ENCODE measurements at places on chromosomes 12 and 14.

DNA sequence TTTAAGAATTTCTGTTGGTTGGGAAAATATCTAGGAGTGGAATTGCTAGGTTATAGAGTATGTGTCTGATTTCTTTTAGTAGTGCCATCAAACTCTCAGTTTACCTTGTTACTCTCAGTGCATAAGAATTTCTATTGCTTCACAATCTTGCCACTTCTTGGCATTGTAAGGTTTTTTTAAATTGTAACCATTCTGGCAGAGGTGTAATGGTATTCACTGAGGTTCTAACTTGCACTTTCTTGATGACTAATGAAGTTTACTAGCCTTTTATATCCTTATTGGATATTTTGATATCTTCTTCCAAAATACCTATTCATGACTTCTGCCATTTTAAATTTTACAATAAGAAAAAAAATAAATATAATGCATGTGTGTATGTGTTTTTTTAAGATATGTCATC, 478.0 kb downstream of the NAV3 start:
- no peak for DNase-seq

DNA sequence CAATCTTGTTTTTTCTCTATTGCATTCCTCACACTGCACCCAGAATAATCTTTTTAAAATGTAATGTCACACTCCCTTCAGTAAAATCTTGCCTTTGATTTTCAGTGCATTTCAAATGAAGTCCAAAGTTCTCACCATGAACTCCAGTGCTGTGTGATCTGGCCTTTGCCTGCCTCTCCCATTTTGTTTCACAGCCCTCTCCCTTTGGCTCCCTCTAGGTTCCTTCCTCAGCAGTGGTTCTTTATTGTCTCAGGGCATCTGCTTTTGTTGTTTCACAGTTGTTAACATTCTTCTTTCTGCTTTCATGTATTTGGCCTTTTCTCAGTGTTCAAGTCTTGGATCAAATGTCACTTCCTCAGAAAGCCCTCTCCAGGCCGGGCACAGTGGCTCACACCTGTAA, 84.5 kb upstream of the AMN1 start:
- DNase-seq, result no peak

DNA sequence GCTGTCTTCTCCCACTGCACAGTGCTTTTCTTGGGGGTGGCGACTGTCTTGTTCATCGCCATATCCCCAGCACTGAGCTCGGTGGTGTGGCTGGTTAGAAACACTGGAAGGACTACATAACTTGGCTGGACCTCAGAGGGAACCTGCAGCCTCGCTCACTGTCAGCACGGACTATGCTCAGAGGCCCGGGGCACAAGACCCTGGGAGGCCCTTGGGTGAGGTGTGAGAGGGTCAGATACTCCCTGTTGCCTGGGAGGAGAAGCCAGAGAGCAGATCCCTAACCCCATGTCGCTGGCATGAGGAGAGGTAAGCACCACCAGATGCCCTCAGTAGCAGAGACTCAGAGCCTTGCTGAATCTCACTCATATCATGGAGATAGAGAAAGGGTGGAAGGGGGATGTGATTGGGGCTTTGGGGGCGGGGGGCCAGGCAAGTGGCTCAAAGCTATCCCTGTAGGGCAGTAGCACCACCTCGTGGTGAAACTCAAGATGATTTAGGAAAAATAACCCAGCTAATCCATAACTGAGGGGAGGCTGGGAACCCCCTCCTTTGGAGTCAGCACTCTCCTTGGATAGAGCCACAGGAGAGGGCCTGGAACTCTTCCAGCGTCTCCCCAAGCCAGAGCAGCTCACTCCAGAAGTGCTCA, 18.7 kb upstream of the HDAC7 start:
- peak; percentile 55 for DNase-seq

GRCh38 chr14:40312296-40312695, 880.1 kb upstream of the FBXO33 start:
- DNase-seq, result no peak

GRCh38 chr14:52563120-52563519, 10.5 kb downstream of the GPR137C start:
- DNase-seq, result no peak

GRCh38 chr14:66072190-66073084, 413.7 kb upstream of the CCDC196 start:
- DNase-seq, result no peak

- DNase-seq, result no peak
Observed at GRCh38 chr12:99111600-99111999, 466.5 kb downstream of the APAF1 start.

- DNase-seq, result no peak
Observed at GRCh38 chr12:24600551-24600950, 348.4 kb downstream of the BCAT1 start.

- DNase-seq, result no peak
Observed at GRCh38 chr14:42854061-42854460, 1247.4 kb downstream of the LRFN5 start.

- no peak for DNase-seq
Observed at GRCh38 chr12:80485222-80485987, 41.4 kb downstream of the PTPRQ start.

DNA sequence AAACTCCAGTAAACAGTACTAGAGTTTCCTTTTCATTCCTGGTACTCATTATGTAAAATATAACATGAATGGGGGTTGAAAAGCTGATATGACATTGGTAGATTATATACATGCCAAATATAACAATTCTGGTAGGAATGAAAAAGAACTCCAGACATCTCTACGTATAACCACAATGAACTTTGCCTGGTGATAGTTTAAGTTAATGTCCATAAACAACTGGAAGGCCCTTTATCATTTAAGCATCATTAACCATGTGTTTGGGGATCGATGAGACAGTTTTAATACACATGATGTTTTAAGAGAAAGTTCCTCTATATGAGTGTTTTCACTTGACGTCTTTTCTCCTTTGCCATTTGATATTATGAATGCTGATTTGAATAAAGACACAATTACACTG, 5.8 kb downstream of the PTGER2 start:
- no peak for DNase-seq

DNA sequence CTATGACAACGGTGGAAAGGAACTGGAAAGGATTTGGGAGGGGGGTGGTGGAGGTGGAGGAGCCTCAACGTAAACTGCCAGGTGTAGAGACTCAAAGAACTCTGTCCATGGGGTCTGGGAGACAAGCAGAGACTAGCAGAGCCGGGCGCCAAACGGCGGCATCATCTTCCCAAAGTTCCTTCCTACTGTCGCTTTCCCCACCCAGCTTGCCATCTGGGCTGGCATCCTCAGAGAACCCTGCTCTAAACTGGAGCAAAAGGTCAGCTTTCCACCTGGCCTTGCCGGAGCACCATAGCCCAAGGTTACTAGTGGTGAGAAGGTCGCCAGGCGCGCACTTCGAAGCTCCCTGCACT, 4.0 kb upstream of the IRF2BPL start:
- no peak for DNase-seq

DNA sequence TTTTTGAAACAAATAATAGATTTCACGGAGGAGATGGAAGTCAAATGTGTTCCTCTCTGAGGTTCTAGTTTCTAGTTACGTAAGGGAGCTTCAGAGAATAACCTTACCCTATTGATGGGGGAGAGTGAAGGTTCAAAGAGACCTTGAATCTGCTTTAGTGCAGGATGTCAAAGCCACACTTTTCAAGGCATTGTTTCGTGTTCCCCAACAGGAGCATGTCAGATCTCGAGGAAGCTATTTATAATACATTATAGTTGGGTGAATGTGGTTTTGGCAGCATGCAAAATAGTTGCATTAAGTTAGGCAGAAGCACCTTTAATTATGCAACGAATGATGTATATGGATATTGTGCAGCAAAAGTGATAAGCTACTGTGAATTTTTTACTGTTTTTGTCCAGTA, 614.9 kb downstream of the SLC16A7 start:
- DNase-seq, result no peak

- no peak for DNase-seq
Observed at GRCh38 chr12:92002673-92003382, 142.8 kb downstream of the BTG1 start.

DNA sequence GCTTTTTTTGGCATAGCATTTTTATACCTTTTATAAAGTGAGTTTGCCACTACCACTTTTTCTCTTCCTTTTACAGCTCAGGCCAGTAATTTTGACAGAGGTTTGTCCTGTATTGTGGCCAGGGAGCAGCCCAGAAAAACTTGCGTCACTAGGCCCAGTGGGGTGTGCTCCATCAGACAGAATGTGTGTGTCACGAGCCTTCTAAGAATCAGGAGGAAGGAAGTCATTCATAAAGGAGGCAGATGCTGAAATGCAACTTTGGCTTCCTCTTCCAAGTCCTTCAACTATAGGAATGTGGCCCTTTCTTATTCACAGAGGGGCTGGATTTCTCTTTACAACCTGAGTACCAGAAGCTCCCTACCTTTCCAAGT, 10.1 kb upstream of the RAB35 start:
- DNase-seq, result no peak

DNA sequence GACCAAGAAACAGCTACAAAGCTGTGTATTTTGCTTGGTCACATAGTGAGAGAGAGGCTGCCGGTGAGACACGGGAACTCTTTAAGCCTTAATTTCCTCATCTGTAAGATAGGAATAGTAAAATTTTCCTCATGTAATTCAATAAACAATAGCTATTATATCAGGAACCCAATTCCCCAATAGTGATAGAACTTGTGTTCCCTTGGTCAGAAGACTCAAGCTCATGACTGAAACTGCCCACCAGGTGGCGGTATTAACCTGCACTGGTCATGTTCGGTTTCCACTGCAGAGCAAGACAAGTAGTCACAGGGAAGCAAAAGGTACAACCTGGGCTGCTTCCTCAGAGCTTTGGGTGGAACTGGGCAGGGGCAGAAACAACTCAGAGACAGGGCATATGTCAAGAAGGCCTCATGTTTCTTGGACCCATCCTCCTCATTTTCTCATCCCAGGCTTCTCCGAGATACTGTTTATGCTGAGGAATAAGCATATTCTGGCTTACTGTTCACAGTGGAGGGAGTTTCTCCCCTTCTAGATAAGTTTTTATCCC, 4.2 kb upstream of the AJUBA start:
- DNase-seq, result peak; percentile 89

GRCh38 chr14:56902385-56902784, 92.1 kb upstream of the OTX2 start:
- no peak for DNase-seq

- DNase-seq, result no peak
Observed at GRCh38 chr12:113609692-113610469, 138.2 kb upstream of the LHX5 start.
